ENCODE measurements at places on chromosomes 5 and 9.

GRCh38 chr5:39021413-39021812, 52.8 kb downstream of the RICTOR start:
- no peak for DNase-seq

GRCh38 chr9:132637801-132638200, 32.0 kb downstream of the DDX31 start:
- no peak for DNase-seq

DNA sequence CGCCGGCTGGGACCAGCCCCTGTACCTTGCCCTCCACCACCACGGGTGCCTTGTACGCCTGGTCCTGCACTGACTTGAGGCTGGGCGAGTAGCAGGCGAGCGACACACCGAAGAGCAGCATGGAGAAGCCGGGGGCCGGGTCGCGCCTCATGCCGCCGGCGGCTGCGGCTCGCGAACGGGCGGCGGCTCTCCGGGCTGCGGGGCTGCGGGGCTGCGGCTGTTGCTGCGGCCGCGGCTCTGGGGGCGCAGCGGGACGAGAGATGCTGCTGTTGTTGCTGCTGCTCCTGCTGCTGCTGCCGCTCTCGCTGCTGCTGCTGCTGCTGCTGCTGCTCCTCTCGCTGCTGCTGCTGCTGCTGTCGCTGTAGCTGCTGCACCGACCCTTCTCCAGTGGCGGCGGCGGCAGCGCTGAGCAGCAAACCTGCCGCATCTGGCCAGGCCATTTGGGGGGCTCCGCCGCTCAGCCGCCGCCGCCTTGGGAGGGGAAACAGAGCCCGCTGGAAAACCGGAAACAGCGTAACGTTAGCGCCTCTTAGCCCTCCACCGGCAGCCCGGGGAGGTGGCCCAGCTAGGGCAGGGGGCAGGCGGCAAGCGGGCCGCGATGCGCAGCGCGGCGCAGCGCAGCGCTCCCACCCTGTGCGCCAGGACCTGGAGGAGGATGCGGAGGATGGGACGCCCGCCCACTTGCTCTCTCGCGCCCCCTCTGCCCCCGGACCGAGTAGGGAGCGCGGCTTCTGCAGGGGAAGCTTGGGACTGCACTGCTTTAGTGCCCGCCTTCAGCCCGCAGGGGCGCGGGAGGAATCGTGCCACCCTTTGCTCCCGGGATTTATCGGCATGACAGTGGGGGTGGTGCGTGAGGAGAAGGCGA, at the start of gene NRG2:
Gene NRG2 (minus strand): TSS at position 657 of the 865 bp plus-strand sequence.
- peak; percentile 58 for DNase-seq

DNA sequence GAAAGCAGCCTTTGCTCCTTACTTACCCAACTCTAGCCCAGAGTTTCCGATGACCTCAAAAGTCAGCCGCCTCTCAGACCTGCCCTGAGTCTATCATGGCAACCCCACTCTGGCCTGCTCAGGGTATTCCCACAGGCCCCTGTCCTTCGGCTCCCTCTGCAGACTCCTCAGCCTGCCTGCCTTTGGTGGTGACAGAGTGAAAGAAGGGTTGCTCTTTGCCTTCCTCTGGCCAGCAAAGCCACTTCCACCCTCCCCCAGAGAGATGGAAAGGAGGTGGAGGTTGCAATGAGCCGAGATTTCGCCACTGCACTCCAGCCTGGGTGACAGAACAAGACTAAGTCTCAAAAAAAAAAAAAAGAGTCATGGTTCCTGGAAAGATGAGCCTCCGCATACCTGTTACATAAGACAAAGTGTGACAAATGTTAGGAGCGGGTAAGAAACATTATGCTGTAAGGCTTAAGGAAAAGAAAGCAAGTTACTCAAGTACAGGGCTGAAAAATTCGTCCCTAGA, 2.3 kb upstream of the SMIM33 start:
- DNase-seq: peak; percentile 53

DNA sequence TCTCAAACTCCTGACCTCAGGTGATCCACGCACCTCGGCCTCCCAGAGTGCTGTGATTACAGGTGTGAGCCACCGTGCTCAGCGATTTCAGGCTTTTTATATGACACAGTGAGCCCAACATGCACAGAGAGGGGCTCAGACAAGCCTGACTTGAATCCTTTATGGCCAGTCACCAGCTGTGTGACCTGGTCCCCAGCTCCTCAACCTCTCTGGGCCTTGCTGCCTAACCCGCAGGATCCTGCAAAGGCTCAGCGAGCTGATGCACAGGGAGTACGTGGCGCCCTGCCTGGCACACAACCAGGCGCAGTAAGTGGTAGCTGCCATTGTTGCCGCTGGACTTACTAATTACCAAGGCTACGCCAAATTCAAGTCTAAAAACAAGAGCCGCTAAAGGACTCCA, 16.6 kb upstream of the NCS1 start:
- DNase-seq: no peak

- no peak for DNase-seq
Measured at GRCh38 chr9:107229241-107229741, 53.8 kb upstream of the RAD23B start.

DNA sequence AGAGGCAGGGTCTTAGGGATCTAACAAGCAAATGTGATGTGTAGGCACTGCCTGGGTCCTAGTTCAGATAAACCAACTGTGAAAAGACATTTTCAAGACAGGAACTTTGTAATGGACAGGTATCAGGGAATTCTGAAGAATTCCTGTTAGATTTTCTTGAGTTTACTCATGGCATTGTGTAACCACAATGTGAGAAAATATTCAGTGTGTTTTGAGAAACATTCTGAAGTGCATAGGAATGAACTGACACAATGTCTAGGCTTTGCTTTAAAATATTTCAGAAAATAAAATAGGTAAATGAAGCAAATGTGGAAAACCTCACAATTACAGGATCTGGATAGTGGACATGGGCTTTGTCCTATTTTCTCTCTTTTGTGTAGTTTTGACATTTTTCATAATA, 15.2 kb upstream of the AFAP1L1 start:
- no peak for DNase-seq

- no peak for DNase-seq
Measured at GRCh38 chr5:68140763-68141162, 74.8 kb upstream of the PIK3R1 start.

DNA sequence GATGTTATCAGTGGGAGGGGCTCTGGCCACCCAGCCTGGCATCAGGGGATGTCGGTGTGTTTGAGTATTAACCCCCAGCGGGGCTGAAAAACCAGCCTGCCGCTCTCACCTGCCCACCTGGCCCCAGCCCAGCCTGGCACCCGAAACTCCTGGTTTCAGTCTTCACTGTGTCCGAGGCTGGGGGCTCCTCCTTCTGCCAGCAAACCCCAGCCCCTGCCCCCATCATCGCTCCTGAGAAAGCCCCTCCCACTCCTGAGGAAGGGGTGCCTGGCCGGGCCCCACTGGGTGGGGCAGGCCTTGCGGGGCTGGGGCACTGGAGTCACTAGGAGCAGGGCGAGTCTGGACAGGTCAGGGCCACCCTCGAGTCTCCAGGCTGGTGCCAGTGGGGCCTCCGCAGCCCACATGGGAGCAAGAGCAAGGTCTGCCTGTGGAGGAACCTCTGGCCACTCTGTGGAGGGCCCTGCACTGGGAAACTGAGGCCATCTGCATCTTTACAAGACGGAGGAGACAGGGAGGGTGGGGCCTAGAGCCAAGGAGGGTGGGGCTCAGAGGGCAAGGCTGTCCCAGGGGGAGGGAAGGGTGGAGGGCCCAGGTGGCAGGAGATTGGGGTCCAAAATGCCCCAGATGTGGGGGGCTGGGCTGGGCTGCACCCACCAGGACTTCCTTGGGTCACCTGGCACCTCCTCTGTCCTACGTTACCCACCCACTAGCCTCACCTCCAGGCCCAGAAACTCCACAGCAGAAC, 51.5 kb upstream of the NOTCH1 start:
- DNase-seq: no peak

DNA sequence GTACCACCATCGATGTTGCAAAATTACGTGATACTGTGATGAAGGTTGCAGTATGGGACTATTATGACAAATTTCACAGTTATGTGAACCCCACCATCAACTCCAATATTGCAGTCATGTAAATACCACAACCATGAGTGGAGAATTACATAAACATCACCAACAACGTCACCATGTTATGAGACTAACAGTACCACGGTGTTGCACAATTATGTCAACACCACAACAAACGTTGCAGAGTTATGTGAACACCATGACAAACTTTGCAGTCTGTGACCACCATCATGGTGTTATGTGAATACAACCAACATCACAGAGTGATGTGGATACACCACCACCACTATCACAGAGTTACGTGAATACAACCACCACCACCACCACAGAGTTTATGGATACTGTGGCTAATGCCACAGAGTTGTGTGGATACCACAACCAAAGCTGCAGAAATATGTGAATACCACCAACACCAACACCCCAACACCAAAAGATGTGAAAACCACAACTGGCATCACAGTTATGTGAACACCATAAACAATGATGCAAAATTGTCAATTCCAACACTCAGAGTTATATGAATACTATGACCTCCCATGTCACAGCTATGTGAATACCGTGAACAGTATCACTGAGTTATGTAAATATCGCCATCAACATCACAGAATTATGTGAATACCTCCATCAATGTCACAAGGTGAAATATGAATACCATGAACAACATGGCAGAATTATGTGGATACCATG, 62.4 kb downstream of the SHC3 start:
- DNase-seq: no peak

DNA sequence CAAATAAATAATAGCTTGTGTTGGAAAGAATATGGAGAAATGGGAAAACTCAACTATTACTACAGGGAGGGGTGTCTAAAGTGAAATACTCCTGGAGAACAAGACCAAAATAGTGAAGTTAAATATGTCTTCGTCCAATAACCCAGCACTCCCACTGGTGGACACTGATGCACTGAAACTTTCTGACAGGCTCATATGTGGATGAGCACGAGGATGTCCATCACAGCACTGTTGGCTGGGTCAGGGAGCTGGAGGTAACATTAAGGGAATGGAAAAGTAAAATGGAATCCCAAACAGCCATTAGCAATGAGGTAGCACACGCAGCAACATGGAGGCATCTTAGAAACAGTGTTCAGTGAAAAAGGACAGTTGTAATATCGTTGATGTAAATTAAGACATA, 86.5 kb downstream of the LMNB1 start:
- no peak for DNase-seq

- DNase-seq: peak; percentile 65
Measured at GRCh38 chr9:136327304-136327974, at the start of gene GPSM1. Gene GPSM1 (plus strand): TSS chr9:136327539. CDS start chr9:136327696, 157 bp downstream.

GRCh38 chr9:97737429-97737828, 40.3 kb upstream of the XPA start:
- peak; percentile 10 for DNase-seq

DNA sequence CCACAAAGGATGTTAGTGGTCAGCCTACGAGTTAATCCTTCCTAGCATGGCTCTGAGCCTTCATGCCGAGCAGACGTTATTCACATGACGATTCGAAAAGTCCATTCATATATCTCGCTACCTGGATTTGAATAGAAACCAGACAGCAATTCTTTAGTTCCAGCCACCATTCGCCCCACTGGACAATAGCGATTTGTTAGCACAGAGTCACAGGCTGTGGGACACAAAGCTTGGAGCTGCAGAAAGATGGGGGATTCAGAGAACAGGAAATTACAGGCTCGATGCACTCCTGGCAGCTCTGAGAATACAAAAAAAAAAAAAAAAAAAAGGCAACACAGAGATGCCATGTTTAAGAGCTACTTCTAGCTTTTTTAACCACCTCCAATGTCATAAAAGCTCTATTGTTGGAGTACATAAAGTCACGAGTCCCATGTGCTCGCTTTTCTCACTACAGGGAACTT, 110.7 kb downstream of the NR6A1 start:
- peak; percentile 20 for DNase-seq

DNA sequence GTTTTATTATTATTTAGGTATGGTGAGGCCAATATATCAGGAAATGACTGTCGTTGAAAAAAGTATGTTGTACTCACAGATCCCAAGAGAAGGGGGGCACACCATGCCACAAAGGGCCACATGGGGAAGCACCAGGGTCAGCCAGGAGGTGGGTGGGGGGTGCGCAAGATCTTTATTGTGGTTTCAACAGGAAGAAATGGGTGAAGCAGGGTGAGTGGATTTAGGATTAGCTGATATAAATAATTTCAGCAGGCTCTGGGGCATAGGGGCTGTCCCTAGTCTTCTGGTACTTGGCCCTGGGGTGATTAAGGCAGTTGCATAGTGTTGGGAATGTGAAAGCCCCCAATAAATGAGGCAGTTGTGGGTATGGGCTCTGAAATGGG, 8.6 kb downstream of the PDCD1LG2 start:
- peak; percentile 64 for DNase-seq

- no peak for DNase-seq
Measured at GRCh38 chr5:88509403-88509802, 240.8 kb upstream of the TMEM161B start.

- DNase-seq: no peak
Measured at GRCh38 chr9:84450029-84450428, 109.5 kb upstream of the SLC28A3 start.

DNA sequence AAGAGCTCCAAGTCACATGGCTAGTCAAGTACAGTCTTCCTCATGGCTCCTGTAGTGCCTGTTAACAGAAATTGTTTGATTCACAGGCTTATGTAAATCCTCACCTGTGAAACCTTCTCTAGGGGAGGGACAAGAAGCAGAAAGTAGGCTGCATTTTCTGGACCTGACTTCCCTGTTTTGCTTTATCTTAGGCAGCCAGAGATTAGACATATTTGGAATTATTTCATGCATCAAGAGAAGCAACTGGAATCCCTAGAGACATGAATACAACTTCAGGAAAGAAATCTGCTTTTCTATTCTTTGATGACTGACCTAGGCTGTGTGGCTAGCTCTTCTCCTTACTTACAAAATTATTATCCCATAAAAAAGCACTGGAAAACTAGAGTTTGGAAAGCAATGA, 52.3 kb downstream of the CAST start:
- no peak for DNase-seq
